ENCODE measurements at places on chromosomes 1 and 21.

DNA sequence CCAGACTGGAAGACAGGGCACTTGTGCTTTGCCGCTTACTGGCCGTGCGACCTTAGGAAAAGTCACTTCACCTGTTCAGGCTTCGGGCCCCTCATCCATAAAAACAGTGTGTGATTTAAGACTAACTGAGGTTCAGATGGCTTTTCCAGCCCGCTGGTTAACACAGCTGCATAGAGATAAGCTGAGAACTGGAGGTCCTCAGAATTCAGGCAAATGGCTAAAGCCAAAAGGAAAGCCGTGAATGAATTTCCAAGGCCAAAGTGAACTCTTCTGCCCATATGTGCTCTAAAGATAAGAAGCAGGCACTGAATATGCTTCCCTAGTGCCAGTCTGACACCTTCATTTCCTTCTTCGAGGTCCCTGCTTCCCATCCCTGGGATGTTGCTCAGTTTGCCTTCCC lies 23.5 kb upstream of the SARS1 start:
- DNase-seq = no peak

DNA sequence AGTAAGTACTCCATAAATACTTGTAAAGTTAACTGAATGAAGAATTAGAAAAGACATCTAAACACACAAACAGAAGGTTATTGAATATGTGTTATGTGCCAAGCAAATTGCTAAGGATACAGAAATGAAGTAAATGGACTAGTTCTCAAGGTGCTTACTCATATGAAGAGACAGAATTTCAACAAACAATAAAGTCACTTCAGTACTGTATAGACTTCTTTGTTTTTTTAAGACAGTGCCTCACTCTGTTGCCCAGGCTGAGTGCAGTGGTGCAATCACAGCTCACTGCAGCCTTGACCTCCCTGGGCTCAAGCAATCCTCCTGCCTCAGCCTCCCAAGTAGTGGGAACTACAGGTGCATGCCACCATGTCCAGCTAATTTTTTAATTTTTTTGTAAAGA lies 57.3 kb downstream of the SERBP1 start:
- no peak for DNase-seq

- no peak for DNase-seq
Measured at GRCh38 chr1:87535551-87535950, 206.9 kb downstream of the LMO4 start.

DNA sequence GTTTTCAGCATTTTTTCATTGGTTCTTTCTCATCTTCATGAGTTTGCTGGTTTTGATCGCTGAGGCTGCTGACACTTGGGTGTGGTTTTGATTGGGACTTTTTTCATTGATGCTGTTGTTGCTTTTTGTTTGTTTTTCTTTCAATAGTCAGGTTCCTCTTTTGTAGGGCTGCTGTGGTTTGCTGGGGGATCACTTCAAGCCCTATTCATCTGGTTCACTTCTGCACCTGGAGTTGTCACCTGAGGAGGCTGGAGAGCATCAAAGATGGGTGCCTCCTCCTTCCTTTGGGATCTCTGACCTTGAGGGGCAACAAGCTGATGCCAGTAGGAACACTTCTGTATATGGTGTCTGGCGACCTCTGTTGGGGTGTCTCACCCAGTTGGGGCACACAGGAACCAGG lies 1279.9 kb upstream of the TMPRSS15 start:
- DNase-seq = no peak

- DNase-seq = no peak
Measured at GRCh38 chr1:196459383-196459782, 148.9 kb downstream of the KCNT2 start.

GRCh38 chr1:211932231-211932932 lies 101.8 kb upstream of the LPGAT1 start:
- DNase-seq = no peak

DNA sequence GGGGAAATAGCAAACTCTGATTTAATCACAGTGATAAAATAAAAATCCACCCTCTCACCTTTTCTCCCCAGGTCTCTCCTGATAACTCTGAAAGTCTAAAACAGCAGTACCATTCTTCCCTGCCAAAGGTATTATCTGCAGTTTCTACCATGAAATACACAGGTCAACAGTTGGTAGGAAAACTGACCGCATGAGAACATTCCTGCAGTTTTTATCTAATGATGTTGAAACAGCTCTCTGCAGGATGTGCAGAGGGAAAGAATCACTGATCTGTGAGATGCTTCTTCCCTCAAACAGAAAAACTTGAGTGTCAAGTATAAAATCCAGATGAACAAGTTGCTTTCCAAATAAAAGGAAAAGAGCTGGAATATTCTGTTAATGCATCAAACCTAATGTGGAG lies 39.1 kb downstream of the KCNJ6 start:
- no peak for DNase-seq

GRCh38 chr1:175922254-175922881 lies 179.0 kb upstream of the TNR start:
- no peak for DNase-seq

DNA sequence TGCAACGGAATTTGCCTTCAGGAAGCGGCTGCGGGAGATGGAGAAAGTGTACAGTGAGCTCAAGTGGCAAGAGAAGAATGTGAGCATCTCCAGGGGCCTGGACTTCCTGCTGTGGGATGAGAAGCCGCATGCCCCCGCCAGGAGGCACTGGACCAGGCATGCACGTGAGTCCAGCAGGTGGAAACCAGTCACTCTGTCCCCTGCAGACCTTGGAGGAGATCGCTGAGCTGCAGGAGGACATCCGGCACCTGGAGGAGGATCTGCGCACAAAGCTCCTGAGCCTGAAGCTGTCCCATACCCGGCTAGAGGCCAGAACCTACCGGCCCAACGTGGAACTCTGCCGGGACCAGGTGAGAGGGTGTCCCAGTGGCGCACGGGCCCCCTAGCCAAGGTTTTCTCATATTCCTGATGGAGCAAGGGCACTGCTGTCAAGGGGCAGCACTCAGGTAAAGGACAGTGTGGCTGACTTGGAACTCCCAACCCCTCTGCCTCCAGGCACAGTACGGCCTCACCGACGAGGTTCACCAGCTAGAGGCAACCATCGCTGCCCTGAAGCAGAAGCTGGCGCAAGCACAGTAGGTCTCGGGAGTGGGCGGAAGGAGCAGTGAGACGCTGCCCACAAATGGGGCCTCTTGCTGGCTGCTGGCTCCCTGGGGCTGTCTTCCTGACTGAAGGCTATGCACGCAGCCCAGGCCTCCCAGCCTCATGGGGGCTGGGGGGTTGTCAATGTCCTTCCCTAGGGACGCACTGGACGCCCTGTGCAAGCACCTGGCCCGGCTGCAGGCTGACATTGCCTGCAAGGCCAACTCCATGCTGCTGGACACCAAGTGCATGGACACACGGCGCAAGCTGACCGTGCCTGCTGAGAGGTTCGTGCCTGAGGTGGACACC lies 1.2 kb upstream of the ADPRS start:
- DNase-seq = no peak

Measured in retina (tissue), 1 donor.